ENCODE measurements at places on chromosomes 2 and 18.

DNA sequence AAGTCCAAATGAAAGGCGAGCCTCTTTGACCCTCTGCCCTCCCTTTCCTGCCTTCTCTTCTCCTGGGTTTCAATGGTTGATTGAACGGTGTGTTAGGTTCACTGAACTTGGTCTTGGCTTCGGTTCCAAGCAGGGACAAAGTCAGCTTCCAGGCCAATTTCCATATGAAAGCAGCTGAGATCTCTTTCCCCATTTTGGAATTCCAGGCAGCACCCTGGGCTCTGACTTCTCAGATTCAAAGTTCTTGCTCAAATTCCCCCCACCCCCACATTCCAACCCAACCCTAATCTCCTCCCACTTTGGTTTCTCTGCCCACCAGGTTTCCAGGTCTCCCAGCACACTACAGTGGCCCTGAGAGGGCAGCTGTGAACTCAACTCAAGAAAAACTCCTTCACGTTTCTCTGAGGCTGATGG lies 231.0 kb downstream of the INSIG2 start:
- DNase-seq = no peak

GRCh38 chr2:216388046-216388884 lies 16.0 kb upstream of the MARCHF4 start:
- no peak for DNase-seq

GRCh38 chr2:236162882-236163470 lies 5.2 kb downstream of the GBX2 start:
- no peak for DNase-seq

DNA sequence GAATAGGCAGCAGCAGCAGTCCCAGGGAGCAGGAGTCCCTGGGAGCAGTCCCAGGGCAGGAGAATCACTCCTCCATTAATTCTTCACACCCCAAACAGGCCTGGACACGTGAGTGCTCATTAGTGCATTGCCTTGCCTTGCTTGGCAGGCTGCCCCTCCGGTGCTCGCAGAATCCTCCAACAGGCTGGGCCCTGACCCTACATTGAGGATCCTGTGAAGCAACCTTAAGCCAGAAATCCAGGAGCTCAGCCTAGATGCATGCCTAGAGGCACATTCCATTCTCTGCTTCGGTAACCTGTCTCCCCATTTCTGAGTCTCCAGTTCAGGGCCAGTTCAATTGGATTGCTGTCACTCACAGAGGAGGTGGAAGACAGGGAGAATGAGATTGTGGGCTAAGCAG lies 97.4 kb upstream of the LRATD1 start:
- no peak for DNase-seq

GRCh38 chr2:233435436-233436190 lies 81.3 kb downstream of the DGKD start:
- DNase-seq = no peak

- DNase-seq = no peak
These were observed 54.7 kb upstream of the TCF7L1 start for GRCh38 chr2:85078536-85078935.

DNA sequence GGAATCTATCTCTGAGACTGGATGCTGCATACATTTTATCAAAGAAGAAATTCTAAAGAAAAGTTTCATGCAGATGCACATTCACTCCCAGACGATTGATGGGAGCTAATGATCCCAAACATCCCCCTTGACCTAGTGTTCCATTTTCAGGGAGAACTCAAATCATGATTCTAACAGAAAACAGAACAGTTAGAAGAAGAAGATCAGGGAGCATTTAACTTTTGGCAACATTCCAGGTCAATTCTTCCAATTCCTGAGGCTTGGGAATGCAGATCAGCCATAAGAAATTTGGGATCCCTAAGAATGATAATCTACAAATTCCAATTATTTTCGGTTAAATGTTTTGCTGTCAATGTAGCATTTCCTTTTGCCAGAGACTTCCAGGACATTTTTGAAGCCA lies 96.6 kb downstream of the CPO start:
- DNase-seq = no peak

GRCh38 chr2:174870787-174871186 lies 106.5 kb upstream of the CHRNA1 start:
- no peak for DNase-seq

DNA sequence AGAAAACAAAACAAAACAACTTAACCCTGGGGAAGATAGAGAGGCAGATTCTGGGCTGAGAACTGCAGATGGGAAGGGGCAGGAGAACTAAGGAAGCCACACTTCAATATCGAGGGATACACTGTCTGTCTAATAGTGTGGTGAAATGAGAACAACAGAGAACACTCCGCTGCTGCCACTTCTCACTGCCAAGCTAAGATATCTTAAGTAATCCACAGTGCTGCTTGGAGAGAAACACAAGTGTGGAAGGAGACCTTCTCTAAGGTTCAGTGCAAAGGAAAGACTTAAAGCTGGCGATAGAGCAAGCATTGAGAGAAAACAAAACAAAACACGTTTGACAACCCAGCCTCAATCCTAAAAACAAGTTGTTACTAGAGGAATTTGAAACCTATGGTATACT lies 37.4 kb downstream of the DLGAP1 start:
- DNase-seq = no peak

DNA sequence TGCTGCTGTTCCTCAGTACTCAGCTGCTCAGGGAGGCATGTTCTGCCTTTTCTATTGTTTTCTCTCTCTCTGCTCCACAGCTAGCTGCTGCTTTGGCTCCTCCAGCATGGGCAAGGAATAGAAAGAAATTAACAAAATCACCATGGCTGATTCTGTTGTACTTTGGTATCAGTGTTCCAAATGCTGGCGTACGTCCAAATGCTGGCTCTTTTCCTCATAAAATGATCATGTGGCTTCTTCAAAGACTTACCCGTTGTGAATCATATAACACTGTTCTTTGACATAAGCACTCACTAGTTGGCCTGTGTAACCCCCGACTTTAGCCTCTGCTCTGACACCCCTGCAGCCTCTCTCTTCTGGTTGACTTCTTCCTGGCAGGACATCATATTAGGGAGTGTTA lies 547.6 kb downstream of the CPS1 start:
- no peak for DNase-seq

- no peak for DNase-seq
These were observed 96.0 kb downstream of the INHBB start for GRCh38 chr2:120441744-120442471.

DNA sequence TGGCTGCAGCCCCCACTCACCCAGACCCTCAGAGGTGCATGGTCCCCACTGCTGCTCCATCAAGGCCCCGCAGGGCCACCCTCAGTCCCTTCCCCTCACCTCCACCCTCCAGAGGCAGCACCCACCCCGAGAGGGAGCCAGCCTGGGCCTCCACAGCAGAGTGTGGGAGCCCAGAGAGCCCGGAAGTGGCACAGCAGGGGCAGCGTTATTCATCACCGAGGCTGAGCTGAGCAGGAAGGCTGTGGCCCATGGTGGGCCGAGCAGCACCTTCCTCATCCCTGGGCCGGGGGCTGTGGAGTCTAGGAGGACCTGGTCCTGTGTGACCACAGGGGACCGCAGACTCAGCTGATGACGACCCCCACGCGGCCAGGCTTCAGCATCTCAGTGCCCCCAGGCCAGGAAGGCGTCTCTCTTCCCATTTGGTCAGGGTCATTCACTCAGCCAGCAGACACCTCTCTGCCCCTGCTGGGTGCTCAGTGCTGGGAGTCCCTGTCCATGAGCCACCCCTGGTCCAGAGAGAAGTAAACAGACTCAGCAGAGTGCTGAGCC lies 258.1 kb downstream of the ATAD2B start:
- no peak for DNase-seq

DNA sequence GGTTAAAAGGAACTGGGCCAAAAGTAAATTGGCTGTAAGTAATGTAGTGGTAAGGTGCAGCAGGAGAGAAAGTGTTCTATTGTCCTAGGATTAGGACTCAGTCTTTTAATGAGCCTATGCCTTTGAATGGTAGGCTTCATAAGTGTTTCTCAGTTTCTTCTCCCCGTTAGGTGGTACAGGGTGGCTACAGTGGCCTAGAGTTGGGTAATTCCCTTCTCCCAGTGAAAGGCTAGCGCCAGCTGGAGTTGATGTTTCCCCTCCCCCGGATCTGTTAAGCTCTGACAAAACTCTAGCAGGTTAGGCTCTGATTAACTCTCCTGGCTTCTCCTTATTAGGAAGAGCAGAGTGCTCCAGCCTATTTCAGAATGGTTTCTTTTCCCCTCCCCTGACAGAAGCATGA lies 127.7 kb downstream of the DNAH6 start:
- no peak for DNase-seq

- no peak for DNase-seq
These were observed 97.4 kb upstream of the ITGA6 start for GRCh38 chr2:172329774-172330671.

GRCh38 chr2:235204948-235205347 lies 253.1 kb downstream of the SH3BP4 start:
- no peak for DNase-seq

DNA sequence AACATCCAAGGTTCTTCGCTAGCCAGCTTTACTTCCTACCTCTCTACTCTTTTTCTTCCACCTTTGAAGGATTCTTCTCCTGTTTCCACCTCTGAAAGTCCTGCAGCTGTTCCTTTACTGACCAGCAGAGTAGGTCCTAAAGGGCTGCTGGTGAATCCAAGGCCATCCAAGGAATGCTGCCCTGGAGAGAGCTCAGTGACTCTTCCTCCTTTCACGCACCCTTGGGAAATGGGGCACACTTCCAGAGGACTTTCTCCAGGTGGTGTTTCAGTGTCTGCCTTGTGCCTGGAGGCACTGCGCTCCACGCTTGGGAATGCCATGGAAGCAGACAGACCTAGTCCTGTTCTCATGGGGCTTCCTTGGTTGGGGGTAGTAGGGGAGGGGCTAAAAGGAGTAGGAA lies 45.4 kb downstream of the SLC16A14 start:
- no peak for DNase-seq

GRCh38 chr2:147541314-147541713 lies 303.5 kb upstream of the ACVR2A start:
- no peak for DNase-seq

DNA sequence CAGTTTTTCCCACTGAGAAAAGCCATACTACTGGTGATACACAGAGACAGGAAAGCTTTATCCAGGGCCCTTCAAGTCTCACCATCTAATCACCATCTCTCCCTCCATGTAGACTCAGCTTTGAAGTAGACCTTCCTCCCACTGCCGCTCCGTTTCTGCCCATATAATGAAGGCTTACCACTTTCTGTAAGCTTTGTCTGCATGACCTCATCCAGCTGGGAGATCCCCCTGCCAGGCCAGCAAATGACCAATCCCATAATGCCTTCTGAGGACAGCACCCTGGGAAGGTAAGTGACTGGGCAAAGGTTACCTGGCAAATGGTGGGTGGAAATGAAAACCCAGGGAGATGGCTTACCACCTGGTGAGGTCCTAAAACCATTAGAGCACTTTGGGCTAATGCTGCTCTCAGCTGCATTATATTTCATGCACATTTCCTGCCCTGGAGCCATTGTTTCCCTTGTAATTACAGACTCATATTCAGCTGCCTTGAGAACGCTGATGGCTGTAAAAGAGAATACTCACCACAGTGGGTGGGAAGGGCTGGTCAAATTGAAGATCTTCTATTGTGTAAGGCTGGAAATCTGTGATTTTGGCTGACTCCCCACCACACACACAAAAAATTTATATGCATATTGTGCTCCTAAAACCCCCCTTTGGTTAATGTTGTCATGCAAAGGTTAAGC lies 350.7 kb upstream of the SYT4 start:
- no peak for DNase-seq

Measured in activated CD4-positive, alpha-beta T cell treated with anti-CD3 and anti-CD28 coated beads for 24 hours (primary cell).